H1 (cell line): ENCODE measurements at places on chromosomes 1 and 21.

DNA sequence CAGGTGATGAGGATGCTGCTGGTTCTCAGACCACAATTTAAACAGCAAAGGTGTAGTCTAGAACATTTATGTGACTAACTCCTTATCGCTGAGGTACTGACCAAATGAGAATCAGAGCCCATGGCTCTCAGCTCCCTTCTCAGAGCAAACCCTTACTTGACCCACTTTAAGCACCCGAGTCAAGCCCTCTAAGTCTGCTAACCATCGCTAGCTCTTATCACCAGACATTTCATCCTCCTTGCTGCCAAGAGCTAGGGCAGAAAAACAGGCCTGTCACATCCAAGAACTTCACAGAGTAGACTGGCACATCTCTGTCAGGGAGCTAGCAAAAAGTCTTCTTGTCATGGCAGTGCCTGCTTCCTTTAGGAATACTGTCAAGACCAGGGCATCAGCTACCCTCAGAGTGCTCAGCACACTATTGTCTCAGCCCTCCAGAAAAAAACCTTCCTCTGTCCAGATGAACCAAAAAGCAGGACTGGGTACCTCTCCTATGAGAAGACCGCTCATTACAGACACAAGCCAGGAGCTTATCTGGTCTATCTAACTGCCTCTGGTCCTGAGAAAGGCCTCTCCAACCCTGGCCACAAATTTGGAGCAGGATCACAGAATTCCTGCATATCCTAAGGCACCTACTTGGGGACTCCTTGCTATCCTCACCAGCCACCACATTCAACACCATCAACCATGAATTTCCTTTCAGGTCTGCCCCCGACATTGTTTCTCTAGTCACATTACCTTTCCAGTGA, 26.2 kb downstream of the ERI3 start:
- no peak for DNase-seq

DNA sequence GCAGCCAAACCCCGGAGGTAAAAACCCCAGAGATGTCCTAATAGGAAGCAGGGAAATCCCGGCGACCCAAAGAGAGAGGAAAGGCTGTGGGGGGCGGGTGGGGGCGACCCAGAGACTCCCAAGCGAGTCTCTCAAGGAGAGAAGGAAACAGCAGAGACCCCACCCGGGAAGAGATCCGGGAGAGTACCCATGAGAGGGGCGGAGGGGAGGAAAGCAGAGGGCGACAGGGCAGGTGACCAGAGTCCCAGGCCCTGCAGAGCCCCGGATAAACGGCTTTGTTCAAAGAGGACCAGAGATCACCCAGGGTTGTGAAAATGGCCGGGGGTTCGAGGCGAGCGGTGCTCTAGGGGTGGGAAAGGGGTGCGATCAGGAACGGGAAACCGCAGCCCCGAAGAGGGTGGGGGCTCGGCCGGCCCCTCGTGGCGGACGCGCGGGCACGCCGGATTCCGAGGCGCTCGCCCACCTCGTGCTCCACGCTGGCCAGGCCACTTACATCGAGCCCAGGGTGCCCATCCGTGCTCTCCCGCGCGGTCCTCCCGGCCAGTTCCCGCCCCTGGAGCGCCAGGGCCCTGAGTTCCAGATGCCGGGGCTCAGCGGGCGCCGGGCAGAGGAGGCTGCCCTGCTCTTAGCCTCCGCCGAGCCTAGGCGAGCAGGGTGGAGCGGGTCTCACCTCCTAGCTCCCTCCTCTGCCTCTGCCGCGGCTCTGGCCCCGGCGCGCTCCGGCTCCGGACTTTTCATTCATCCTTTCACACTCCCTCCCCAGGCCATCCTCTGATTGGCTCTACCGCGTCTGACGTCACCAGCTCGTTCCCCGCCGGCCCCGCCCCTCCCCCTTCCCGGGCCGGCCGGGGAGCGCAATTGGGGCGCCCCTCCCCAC, 52.3 kb downstream of the RHBG start:
- no peak for DNase-seq

DNA sequence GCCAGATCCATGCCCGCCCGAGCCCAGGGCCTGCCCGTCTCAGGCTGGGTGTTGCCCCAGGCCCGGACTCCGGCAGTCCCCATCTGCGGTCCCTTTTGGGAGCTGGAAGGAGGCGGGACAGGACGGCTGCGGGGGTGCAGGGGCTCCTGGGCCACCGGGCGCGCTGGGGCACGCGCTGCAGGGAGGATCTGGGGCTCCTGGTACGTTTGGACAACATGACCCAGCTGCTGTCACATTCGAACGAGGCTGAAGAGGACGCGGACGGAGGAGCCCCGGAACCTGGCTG, 6.6 kb upstream of the CALML6 start:
- DNase-seq: no peak

- no peak for DNase-seq
Measured at GRCh38 chr1:63612971-63613370, 19.8 kb downstream of the PGM1 start.

DNA sequence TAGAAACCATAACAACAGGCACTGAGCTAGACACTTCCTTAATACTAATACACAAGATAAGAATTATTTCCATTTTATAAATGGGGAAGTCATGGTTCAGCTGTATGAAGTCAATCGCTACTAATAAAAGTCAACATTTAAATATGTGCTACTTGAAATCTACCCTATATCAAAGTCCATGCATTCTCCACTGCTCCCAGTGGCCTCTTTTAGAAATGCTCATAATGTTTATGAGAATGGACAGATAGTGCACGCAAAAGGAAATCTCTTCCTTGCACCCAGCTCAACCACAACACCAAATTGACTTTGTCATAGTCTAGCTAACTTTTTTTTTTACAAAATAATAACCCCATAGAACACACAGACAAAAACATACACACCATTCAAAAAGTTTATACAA, 281.7 kb upstream of the CXADR start:
- DNase-seq: no peak

DNA sequence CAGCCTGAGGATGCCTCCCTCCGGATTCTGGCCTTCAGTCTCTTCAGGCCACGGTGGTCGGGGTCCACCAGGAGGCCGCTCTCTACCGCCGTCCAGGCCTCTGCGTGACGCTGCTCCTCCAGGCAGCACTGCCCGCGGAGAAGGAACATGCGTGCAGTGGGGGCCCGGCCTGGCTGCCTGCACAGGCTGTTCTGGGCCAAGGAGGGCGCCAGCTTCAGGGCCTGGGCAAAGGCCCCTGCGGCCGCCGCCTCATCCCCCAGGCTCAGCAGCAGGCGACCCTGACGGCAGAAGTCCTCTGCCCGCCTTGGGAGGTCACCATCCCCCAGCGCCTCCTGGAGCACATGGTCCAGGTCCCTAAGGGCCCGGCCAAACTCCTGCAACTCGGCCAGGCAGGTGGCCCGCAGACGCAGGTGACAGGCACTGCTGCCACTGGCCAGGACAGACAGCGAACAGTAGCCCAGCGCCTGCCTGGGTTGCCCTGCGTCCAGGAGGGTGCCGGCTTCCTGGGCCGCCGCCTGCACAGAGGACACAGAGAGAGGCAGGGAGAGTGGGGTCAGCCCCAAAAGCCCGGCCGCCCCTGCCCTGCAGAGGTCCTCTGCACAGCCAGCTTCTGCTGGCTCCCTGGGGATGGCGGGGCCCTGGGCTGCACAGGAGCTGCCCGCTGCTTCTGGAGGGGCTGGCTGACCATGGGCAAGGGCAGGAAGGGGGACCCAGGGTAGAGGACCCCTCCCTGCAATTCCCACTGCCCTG, 8.7 kb upstream of the MMEL1 start:
- DNase-seq: no peak

DNA sequence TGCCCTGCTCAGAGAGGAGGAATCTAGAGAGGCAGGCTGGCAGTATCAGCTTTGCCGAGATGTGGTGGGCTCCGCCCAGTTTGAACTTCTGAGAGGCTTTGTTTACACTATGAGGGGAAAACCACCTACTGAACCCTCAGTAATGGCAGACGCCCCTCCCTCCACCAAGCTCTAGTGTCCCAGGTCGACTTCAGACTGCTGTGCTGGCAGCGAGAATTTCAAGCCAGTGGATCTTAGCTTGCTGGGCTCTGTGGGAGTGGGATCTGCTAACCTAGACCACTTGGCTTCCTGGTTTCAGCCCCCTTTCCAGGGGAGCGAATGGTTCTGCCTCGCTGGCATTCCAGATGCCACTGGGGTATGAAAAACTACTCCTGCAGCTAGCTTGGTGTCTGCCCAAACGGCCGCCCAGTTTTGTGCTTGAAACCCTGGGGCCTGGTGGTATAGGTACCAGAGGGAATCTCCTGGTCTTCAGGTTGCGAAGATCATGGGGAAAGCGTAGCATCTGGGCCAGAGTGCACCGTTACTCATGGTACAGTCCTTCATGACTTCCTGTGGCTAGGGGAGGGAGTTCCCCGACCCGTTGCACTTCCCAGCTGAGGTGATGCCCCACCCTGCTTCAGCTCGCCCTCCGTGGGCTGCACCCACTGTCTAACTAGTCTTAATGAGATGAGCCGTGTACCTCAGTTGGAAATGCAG, 43.6 kb downstream of the C21orf91 start:
- no peak for DNase-seq

DNA sequence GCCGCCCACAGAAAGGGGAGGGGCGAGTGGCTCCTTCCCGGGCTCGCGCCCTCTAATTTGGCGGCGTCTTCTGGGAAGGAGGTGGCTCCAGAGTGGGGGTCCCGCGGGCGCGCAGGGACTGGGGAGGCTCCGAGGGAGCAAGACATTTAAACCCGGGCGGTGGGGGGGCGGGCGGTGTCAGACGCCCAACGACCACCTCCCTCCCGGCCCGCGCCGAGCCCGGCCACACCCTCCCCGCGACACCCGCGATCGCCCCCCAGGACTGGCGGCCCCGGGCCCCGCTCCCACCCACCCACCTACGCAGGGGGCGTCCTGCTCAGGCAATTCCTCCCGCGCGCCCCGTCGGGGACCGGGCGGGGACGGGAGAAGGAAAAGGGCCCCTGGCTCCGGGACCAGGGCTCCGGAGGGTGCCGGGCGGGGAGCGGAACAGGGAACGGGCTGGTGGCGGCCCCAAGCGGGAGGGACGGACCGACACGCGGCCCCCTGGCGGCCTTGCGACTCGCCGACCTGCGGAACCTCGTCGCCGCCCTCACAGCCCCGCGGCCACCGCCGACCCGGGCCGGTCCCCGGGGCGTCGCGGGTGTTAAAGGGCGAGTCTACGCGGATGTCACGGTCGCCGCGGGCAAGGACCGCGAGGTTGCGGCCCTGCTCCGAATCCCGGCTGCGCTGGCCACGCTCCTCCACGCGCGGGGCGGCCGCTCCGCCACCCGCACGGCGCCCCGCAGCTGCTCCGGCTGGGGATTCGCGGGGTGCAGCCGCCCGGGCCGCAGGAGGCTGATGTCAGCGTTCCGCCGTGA, 94.0 kb upstream of the FMN2 start:
- no peak for DNase-seq

- no peak for DNase-seq
Measured at GRCh38 chr1:87549738-87550137, 221.1 kb downstream of the LMO4 start.

GRCh38 chr1:103156966-103157365, 48.6 kb upstream of the COL11A1 start:
- DNase-seq: no peak

GRCh38 chr1:236623371-236624166, 19.3 kb upstream of the HEATR1 start:
- no peak for DNase-seq

GRCh38 chr1:233570216-233570615, 43.7 kb upstream of the KCNK1 start:
- DNase-seq: no peak

GRCh38 chr1:43861337-43861736, 72.3 kb upstream of the ARTN start:
- DNase-seq: no peak

DNA sequence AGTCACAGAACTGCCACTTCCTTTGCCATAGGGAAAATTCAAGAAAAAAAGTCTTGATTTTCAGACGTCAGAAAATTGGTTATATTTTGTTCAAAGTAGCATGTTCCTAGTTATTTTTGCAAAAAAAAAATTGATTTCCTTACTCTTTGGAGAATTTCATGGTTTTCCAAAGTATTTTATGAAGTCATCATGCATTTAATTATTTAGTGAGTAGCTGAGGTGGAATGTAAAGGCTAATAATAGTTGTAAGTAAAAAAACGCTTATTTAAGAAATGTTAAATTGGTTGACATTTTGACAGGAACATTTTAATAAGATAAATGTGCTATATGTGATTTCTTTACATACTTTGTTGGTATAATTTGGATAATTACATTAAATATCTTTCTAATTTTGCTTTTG, 20.8 kb downstream of the TSEN15 start:
- no peak for DNase-seq

DNA sequence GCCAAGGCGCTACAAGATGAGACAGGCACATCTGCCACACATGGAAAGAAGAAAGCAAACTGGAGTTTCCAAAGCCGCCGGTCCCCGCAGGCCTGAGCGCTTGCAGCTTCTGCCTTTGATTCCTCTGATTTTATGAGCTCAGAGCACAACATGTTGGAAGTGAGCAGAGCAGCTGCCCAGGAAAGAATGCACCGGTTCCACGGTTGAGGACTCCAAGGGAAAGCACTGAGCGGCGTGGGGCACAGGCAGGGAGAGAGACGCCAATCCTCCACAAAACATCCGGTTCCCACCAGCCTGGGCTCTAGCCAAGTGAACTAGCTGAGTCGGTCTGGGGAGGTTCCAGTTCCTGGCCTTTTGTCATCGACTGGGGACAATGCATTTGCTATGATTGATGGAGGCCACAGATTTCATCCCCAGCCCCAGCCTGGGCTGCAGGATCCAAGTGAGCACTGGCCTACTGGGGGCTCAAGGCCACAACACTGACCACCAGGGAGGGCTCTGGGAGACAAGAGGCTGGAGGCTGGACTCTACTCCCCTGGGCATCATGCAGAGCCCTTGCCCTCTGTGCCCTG, 253.1 kb upstream of the IRF2BP2 start:
- no peak for DNase-seq

GRCh38 chr1:245278846-245279245, 124.1 kb downstream of the KIF26B start:
- no peak for DNase-seq

DNA sequence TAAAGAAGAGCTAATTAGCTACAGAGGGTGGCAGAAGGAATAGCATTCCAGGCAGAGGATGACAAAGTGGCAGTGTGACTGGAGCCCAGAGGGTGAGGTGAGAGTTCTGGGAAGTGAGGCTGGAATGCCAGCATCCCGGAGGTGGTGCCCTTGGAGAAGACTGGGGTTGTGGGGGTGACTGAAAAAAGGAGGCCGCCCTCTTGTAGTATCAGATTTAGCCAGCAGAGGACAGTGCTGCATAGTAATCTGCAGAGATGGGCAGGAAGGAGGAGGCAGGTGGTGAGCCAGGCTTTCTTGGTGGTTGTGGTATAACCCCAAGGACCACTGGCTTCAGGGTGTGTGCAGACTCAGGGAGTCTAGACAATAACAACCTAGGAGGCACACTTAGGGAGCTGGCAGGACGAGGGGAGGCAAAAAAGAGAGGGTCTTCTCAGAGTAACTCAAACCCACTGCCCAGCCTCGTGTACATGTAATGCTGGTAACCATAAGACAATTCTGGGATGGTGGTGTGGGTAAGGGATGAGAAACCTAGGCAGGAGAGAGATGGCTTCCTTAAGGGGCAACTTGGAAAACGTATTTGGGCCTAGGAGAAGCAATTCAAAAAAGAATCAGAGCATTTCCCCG, 30.5 kb downstream of the MROH7 start:
- peak; percentile 38 for DNase-seq

DNA sequence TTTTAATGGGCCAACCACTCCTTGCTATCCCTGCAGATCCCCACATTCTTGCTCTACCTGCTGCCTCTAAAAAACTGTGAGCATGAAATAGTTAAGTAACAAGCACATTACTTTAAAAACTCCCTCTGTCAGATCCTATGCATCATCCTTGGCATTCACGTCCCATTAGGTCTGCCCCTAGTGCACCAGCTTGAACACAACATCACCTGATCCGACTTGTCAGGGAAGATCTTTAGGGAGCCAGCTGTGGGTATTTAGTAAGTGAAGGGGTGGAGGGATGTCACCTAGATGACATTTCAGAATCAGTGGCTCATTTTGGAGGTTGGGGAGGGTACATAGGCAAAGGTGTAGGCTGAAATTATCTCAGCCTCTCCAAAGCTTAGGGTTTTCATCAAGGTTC, 33.5 kb downstream of the RXRG start:
- no peak for DNase-seq
